Renal pelvis (tissue), 12 donors: ENCODE measurements at places on chromosomes 7 and 10.

DNA sequence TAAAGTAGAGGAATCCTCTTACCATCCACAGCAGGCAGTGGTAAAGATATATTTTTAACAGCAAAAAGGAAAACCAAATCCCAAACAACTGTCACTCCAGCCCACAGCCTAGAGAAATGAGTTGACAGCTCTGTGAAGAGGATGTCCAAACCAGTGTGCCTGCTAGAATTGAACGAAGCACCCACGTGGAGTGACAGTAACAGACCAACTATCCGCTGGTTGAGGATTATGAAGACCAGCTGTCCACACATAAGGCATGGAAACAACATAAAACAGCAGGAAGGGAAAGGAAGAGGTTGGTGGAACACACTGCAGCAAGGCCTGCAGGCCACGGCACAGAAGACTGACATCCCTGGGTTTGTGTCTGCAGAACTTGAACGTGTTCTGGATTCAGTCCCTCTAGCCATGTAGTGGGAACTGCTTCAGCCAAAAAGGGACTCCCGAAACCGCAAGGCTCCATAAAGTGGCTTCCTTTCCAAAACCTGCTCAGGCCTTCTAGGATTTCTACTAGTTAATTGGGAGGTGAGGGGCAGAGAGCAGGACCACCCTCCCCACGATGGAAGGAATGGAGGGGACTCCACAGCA is 324.4 kb downstream of the BICC1 start:
- DNase-seq: no peak

DNA sequence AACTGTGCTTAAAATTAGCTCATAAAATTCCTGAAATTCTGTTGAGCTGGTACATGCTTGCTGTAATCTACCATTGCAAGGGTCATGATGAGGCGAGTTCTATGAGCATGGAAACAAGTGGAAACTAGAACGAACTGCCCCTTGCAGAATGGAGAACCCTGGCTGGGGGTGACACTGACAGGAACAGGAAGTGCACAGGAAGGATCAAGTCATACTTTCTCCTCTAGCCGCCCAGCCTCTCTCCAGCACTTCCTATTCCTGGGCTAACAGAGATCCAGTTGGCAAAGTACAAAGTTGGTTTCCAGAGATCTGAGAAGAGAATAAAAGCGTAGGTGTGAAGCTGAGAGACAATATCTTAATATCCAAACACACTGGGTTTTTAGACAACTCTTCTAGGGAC is 414.2 kb upstream of the PODXL start:
- no peak for DNase-seq

GRCh38 chr7:70595755-70596597 is 536.0 kb upstream of the GALNT17 start:
- no peak for DNase-seq

DNA sequence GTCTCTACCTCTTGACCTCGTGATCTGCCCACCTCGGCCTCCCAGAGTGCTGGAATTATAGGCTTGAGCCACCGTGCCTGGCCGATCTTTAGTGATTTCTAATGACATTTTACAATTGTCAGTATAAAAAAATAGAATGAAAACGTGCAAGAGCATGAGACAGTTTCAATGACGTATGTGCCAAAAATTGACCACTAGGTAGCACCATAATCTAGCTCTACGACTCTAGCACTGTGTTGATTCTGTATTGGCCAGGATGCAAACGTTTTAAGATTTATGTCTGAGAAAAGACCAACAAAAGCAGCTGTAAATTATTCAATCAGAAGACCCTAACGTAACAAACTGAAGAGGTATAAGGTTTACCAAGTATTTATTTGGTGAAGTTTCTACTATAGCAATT is 25.4 kb upstream of the EXOC6 start:
- no peak for DNase-seq

- DNase-seq: no peak
These were observed 112.2 kb downstream of the CYTH3 start for GRCh38 chr7:6160191-6160623.

GRCh38 chr7:12351843-12352242 is 51.8 kb downstream of the VWDE start:
- DNase-seq: no peak

DNA sequence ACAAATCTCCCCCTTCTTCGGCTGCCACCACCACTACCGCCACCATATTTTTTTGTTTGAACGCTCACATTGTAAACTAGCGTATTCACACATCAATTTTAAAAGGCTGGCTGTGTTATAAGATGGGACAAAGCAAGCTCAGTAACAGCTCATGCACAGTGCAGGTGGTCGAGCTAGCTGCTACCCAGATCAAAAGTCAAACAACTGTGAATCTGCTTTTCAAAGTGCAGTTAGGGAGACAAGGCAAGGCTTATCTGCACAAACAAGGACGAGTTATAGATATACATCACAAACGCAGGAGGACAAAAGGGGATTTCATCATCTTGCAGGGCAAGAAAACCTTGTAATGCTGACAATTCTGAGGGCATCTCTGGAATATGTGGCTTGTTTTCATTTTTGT is 231.6 kb downstream of the VTI1A start:
- DNase-seq: no peak

GRCh38 chr7:74103219-74103772 is 19.7 kb downstream of the LIMK1 start:
- DNase-seq: no peak

- DNase-seq: no peak
These were observed 11.3 kb downstream of the LMBR1 start for GRCh38 chr7:156881679-156882078.

DNA sequence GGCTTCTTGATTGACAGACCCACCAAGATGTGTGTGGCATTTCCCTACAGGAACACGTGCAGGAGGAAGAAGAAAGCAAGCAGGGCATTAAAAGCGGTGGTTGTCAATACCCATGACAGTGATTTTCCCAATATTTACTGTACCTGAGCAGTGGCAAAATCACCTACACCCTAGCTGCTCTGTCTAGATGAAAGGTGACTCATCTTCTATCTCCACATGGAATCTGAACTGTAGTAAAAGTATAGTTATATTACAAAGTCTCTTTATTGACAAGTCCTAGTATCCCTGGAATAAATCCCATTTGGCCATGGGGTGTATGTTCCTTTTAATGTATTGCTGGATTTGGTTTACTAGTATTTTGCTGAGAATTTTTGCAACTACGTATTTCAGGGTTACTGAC is 458.8 kb upstream of the SORCS1 start:
- DNase-seq: no peak

- no peak for DNase-seq
These were observed 3.5 kb downstream of the MKRN1 start for GRCh38 chr7:140475747-140476333.
